ENCODE measurements at places on chromosomes 1 and 21.

DNA sequence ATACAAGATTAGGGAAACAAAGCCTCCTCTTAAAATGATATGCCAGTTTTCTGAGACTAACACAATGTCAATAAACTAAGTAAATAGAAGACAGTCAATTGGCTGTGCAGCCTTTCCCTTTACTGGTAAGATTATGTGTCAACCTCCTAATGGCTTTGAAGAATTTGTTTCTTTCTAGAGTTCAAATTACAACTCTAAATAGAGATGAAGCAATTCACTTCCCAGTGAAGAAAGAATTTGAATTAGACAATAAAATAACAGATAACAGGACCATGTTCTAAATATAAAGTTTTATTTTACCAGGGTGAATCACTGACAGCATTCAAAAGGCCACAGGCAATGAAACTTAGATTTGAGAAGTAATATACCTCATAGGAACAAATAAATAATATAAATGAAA is 680.3 kb downstream of the PLA2G4A start:
- DNase-seq: no peak

GRCh38 chr21:41366522-41367151 is 4.8 kb downstream of the MX2 start:
- DNase-seq: peak; percentile 35

GRCh38 chr1:176643536-176643935 is 180.6 kb downstream of the PAPPA2 start:
- peak; percentile 36 for DNase-seq

GRCh38 chr1:204108312-204109141 is 35.6 kb downstream of the SOX13 start:
- no peak for DNase-seq

DNA sequence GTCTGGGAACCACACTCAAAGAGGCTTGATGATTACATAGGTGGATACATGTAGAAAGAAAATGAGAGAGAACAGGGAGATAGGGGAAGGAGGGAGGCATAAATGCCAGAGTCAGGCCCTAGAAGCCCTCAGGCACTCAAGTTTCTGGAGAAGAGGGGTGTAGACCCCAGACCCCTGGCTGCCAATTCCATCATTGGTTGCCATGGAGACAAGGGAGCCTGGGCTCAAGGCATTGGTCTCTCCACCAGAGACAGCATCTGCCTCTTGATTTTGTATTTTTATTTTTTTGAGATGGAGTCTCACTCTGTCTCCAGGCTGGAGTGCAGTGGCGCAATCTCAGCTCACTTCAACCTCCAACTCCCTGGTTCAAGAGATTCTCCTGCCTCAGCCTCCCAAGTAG is 114.3 kb upstream of the GRIK3 start:
- DNase-seq: no peak

- no peak for DNase-seq
Measured at GRCh38 chr1:2414297-2414958, 2.1 kb upstream of the PEX10 start.

- no peak for DNase-seq
Measured at GRCh38 chr1:85202864-85203255, 2.0 kb upstream of the SYDE2 start.

- no peak for DNase-seq
Measured at GRCh38 chr21:33443194-33443593, 36.6 kb downstream of the TMEM50B start.

DNA sequence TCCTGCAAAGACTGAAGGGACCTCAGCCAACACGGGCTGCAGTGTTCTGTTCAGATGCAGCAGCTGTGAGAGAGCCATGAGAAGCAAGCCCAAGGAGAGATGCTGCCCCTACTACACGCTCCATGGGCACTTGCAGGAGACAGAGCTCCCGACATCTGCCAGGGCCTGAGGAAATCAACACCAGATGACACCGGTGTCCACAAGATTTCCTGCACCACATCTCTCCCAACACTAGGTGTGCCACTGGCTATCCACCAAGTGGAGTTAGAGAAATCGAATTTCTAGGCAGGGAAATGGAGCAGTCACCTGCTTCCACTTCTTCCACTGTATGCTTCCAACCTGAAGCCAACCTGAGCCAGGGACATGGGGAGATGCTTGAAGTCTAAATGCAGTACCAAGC is 445.3 kb downstream of the RWDD3 start:
- no peak for DNase-seq

DNA sequence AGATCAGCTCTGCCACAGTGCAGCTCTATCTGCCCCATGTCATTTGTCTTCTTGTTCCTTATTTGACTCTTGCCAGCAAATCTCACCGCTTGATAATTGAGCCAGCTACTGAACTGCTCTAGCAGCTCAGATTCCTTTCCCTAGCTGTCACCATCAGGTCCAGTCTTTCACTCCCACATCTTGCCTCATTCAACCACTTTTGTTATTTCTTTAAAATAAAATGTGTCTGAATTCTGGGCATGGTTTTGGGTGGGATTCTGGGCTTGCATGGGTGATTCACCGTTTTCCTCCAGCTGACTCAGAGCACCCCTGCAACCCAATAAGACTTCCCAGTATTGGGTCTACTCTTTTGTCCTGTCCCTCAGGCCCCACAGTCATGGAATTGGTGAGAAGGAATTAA is 215.7 kb downstream of the DSCAM start:
- no peak for DNase-seq

DNA sequence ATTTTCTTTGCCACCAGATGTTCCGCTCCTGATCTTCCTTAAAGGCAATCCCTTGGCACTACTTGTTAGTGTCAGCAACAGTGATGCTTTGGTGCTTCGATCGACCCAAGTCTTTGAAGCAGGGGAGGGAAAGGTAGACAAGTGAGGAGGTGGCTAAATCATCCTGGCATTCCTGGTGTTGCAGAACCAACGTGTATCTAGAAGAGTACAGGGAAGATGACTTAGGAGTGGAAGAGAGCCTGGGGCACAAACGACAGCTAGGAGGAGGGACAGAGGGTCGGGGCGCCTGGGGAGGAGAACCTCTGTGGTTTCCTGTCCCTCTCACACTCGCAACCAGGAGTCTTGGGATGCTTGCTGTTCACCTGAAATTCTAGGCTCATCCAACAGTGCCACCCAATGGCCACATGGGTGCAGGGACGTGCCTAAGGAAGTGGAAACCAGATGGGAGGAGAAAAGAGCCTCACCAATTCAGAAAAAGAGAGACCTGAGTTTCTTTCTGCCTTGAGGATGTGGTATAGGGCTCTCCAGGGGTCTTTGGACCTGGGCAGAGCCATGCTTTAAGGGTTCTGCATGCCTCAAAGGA is 9.5 kb upstream of the KCNA2 start:
- no peak for DNase-seq

GRCh38 chr1:41500378-41500777 is 15.9 kb upstream of the EDN2 start:
- DNase-seq: no peak

- DNase-seq: no peak
Measured at GRCh38 chr1:75986478-75986877, 54.3 kb upstream of the ASB17 start.

- no peak for DNase-seq
Measured at GRCh38 chr1:193730017-193730416, 543.6 kb upstream of the B3GALT2 start.

- no peak for DNase-seq
Measured at GRCh38 chr1:233010146-233010545, 59.7 kb downstream of the NTPCR start.

DNA sequence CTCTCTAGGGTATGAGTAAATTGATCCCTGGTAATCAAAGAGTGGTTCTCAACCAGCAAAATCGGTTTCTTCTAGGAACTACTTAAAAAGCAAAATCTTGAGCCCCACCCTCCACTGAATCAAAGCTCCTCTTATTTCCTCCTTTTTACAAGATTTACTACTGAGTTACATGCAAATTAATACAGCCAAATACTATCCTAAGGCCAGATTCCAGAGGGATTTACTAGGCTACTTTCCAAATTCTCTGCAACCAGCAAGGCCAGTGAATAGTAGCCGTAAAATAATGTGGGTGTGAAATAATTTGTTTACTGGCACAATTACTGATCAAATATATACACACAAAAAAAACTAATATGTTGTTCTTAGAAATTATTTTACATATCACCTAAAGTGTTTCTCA is 1583.8 kb downstream of the NCAM2 start:
- no peak for DNase-seq

GRCh38 chr21:29034678-29035077 is 10.2 kb downstream of the USP16 start:
- no peak for DNase-seq

- no peak for DNase-seq
Measured at GRCh38 chr1:53892911-53893310, 1.1 kb upstream of the DIO1 start.

DNA sequence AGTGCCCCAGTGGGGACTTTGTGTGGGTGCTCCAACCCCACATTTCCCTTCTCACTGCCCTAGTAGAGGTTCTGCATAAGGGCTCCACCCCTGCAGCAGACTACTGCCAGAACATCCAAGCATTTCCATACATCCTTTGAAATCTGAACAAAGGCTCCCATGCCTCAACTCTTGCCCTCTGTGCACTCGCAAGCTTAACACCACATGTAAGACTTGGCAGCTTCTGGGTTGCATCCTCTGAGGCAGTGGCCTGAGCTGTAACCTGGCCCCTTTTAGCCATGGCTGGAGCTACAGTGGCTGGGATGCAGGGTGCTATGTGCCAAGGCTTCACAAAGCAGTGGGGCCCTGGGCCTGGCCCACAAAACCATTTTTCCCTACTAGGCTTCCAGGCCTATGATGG is 128.9 kb downstream of the TYW3 start:
- no peak for DNase-seq

- no peak for DNase-seq
Measured at GRCh38 chr1:61459345-61459744, 265.6 kb downstream of the TM2D1 start.

- no peak for DNase-seq
Measured at GRCh38 chr1:97089173-97089572, 367.6 kb downstream of the PTBP2 start.

DNA sequence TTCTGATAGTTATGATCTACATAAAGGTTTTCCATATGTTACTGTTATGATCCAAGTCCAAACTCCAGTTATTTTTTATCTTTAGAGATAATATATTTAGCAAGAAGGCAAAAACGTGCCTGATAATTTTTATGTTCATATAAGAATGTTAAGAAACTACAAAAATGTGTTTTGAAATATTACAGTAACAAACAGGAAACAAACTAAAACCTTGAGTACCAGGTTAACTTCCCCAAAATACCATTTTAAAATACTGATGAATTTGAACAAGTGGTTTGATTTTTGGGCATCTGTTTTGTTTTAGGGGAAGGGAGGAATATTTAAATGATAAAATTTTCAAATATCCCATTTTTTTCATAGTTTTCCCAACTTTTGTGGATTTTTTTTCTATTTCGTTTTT is 124.8 kb downstream of the NR5A2 start:
- DNase-seq: no peak

- DNase-seq: no peak
Measured at GRCh38 chr1:218699421-218699820, 354.3 kb downstream of the TGFB2 start.

GRCh38 chr1:91282695-91283420 is 121.8 kb downstream of the HFM1 start:
- DNase-seq: peak; percentile 52

- no peak for DNase-seq
Measured at GRCh38 chr1:30345491-30346130, 377.8 kb downstream of the MATN1 start.

- no peak for DNase-seq
Measured at GRCh38 chr1:227317011-227317451, 1.3 kb downstream of the CDC42BPA start.

DNA sequence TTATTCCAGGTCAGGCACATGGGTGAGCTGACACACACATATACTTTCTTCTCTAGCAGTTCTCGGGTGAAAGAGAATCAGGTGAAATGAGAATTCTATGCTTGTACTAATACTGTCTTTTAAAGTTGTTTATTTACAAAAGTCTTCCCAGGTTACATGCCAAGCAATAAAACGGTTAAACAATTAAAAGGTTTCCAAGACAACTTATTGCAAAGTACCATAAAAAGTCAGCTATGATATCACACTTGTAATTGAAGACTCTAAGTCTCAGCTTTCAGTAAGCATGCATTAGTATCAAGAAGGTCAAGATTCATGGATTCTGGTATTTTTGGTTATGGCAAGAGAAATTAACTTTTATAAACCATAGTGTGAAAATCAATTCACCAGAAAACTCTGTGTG is 171.4 kb downstream of the PDE4B start:
- no peak for DNase-seq

GRCh38 chr1:50666849-50667248 is 243.6 kb upstream of the DMRTA2 start:
- DNase-seq: no peak

GRCh38 chr1:246351721-246352120 is 155.4 kb downstream of the SMYD3 start:
- no peak for DNase-seq

DNA sequence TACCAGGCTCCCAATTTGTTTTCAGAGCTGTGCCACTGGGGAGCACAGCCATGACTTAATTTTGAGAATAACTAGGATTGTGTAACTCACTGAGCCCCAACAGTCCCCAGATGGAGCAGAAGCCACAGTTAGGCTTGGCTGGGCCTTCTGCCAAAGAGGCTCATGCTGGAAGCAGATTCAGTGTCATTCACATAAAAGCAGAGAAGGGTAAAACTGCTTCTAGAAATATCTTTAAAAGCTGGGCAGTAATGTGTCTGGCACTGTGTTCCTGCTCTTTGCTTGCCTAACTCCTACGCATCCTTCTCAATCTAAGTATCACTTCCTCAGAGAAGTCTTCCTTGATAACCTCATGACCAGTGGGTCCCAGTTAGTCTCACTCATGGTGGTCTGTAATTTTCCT is 20.3 kb downstream of the STK40 start:
- DNase-seq: no peak

DNA sequence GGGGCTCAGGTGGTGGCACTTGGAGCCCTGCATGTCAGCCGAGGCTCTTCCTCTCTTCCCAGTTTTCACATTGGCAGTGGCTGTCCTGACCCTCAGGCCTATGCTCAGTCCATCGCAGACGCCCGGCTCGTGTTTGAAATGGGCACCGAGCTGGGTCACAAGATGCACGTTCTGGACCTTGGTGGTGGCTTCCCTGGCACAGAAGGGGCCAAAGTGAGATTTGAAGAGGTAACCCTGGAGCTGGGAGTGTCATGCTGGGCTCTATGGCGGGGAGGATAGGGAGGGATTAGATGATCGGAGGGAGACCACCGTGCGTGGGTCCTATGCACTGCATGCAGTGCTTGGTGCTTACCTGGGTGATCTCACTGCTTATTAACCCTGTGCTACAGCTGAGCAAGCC is 13.5 kb downstream of the AZIN2 start:
- no peak for DNase-seq

DNA sequence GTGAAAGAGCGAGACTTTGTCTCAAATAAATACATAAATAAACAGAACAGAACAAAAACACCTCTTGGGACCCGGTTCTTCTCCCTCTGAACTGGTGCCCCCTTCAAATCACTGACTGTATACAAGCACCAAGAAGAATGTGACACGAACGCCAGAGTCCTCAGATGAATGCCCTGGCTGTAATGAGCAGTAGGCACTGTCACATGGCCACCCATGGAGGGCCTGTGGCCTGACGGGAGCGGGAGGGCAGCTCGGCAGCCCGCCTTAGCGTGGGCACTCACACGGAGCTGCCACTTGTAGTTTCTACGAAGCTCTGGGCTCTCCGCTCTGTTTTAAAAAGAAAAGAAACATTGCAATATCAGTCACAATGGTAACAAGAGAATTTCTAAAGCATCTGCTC is 146.0 kb downstream of the PEX14 start:
- no peak for DNase-seq

Data from non-pigmented ciliary epithelial cell (primary cell).